Activated CD4-positive, CD25-positive, alpha-beta regulatory T cell treated with anti-CD3 and anti-CD28 coated beads, Interleukin-2, amount 50 U/mL, for 16 hours (primary cell): ENCODE measurements at places on chromosomes 11 and 22.
A peak's percentile ranks its signal among the peaks of the same experiment; 100 is the strongest.

- no peak for DNase-seq
Observed at GRCh38 chr11:117604336-117604995, 192.6 kb downstream of the DSCAML1 start.

DNA sequence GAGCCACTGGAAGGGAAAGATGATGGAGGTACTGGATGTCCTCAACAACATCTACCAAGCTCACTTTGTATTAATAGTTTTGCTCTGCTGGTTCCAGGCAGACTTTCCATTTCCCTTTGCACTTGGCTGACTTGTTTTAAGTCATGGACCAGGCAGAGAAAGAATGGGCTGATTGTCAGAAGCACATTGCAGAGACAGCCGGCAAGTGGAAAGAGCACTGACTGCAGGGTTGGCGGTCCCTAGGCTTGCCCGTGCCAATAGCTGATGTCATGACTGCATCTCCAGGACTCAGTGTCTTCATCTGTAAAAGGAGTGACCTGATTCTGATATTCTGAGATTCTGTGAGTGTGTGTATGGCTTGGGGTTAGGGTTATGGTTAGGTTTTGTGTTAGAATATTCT is 20.9 kb upstream of the NNMT start:
- DNase-seq = no peak

GRCh38 chr11:67374571-67375281 is 1.3 kb upstream of the CLCF1 start:
- no peak for DNase-seq

- DNase-seq = no peak
Observed at GRCh38 chr11:62315431-62315830, 16.6 kb upstream of the SCGB1D4 start.

- no peak for DNase-seq
Observed at GRCh38 chr11:12602421-12602820, 71.8 kb upstream of the TEAD1 start.

DNA sequence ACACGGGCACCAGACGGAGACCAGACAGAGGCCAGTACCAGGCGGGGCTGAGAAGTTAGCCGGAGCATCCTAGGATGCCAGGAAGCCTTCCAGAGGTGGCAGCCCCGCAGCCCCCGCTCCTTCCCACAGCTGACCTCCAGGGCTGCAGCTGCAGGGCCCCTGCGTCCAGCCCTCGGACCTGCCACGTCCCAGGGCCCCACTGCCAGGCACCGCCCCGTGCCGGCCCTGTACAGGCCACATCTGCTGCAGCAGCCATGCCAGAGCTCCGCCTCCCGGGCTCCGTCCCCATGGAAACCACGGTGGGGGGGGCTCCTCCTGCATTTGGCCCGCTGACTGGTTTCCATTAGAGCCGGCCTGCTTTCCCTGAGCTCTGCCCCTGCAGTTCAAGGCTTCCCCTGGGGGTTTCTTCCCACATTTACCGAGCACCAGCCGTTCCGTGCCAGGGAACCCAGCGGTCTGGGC is 62.5 kb upstream of the PPARA start:
- DNase-seq = no peak

DNA sequence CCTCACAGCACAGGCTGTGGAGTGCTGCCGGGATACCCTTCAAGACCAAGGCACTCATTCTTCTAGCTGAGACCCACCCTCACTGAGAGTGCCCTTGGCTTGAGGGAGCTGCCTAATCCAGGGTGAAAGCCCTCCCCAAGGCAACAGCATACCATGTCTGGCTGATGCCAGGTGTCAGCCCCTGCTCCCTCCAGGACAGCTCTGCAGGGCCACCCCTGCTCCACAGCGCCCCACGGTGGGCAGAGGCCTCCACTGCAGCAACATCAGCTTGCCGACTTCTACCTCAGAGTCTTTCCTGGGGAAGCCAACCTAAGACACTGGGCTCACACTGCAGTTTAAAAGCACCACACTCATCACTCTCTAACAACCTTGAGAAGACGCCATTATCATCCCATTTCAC is 29.0 kb downstream of the TTLL1 start:
- DNase-seq = no peak

GRCh38 chr11:72629266-72629665 is 45.0 kb downstream of the PDE2A start:
- no peak for DNase-seq

DNA sequence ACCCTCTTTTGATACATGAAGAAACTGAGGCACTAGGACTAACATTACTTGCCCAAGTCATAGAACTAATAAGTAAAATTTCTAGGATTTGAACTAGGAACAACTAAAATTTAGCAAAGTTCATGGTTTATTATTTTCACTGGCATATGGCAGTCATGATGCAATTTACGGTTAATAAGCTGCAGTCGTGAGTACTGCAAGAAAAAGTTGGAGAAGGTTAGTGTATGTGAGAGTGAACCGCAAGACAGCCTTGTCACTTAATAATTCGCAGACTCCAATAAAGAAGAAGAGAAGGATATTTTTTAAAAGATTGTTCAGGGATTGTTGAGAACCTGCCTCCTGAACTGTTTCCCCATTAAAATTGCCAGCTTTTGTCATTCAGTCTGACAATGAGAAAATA is 663.4 kb upstream of the TENM4 start:
- DNase-seq = no peak

- no peak for DNase-seq
Observed at GRCh38 chr11:1200611-1201191, 22.2 kb upstream of the MUC5B start.

DNA sequence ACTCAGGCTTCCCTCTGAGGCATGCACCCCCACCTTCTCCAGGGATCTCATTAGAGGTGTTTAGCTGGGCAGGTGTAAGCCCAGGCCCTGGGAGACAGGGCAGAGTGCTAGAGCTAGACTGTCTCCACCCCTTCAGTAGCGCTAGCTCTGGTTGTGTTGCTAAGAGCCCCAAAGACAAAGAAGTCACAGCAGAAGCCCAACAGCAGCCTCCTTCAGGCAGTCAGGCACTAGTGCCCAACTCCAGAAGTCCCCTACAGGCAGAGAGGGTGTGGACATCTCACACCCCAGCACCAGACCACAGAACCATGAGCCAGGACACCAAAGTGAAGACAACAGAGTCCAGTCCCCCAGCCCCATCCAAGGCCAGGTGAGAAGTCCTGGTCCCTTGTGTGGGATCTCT is at the start of gene CNGA4:
Gene CNGA4, plus strand, starts transcription at position 188 of the 400 bp plus-strand sequence. Its CDS starts 118 bp downstream, at position 306.
- DNase-seq = no peak

DNA sequence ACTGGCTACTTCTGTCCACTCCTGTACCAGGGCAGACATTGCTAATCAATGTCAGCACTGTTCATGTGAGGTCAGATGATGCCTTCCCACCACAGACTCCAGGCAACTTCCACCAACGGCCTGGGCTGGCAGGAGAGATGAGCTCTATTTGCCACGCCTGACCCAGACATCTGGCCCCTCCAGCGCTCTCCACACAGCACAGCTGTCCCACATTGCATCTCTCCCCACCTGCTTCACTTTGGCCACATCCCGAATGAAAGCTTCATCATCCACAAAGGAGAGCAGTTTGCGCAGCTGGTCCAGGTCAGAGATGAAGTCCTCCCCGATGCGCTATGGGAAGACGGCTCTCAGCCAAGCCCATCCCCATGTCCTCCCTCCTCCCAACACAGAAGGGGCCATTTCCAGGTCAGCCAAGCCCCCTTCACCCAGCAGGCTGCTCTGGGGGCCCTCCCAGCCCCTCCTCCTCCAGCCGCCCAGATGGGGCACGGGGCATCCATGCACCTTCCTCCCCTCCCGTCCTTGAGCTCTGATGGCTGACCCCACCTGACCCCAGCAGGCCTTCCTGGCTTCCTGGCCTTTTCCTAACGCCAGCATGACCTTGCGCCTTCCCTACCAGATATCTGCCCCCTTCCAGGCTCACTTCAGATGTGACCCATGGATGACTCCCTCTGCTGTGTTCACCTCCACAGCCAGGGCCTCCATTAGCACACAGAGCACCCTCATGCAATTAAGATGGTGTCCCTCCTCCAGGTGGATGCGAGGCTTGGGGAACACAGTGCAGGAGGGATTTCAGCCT is 7.4 kb downstream of the PYGM start:
- DNase-seq = no peak

DNA sequence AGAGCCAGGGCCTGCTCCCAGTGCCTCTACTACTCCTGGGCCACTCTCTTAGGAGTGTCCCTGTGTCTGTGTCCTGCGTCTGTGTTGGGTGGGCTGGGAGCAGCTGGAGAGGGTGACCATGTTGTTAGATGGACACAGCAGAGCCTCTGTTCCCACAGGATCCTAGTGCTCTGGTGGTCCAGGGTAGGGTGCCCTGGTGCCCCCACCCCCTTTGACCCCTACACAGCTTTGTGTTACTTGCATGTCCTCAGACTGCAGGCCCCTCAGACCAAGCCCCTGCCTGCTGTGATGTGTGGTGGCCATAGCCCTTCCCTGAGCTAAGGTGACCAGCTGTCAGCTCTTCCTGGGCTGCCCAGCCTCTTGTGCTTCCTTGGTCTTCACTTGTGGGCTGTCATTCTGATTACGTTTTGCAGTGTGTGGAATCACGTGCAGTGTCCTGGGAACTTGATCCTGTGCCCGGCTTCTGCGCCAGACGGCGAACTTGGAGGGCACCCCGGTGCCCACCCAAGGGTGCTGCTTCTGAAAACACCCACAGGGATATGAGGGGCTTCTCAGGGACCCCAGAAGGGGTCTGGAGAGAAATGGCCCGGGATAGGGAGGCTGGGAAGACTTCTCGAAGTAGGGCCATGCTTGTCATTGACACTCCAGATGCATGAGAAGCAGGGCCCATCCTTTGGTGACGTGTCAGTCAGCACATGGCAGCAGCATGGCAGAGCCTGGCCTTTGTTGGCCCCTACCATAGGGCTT is 1.5 kb downstream of the TANGO2 start:
- DNase-seq = no peak

GRCh38 chr11:57349491-57350274 is 11.5 kb downstream of the P2RX3 start:
- DNase-seq = peak; percentile 46

- no peak for DNase-seq
Observed at GRCh38 chr11:120011836-120012235, 126.1 kb downstream of the TRIM29 start.

- no peak for DNase-seq
Observed at GRCh38 chr22:39718206-39718605, 147.7 kb downstream of the CACNA1I start.

DNA sequence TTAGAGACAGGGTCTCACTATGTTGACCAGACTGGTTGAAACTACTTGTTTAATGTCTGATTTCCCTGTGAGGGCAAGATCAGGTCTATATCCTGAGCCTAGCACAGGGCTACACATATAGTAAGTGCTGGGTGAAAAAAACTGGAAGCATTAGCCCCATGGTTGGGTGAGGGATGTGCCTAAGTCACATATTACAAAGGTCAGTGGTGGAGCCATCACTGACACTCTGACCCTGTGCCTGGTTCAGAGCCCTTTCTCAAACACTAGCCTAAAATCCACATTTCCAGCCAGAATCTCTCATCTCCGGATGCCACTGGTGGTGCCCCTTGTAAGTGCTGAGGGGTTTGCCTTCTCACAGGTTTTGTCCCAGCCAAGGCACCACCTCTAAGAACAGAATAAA is 9.0 kb downstream of the TBC1D10A start:
- DNase-seq = no peak

DNA sequence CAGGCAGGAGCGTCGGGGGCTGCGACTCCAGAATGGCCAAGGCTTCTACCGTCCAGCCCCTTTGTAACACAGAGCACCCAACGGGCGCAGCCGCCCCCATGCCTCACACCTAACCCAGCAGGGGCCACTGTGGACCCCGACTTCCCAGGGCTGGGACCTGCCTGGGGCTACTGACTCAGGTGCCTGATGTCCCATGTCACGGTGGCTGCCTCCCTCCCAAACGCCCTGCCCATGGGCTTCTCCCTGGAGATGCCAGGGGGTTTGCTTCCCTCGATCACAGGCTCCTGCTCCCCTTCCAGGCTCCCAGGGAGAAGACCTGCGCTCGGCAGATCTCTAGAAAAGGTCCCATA is 84.0 kb downstream of the MYEOV start:
- no peak for DNase-seq
